ENCODE measurements at places on chromosomes 7 and 10. TPM values are rescaled to one million over a fixed set of nuclear protein-coding genes. Genes with fewer than 3 reads are reported as not detected.

DNA sequence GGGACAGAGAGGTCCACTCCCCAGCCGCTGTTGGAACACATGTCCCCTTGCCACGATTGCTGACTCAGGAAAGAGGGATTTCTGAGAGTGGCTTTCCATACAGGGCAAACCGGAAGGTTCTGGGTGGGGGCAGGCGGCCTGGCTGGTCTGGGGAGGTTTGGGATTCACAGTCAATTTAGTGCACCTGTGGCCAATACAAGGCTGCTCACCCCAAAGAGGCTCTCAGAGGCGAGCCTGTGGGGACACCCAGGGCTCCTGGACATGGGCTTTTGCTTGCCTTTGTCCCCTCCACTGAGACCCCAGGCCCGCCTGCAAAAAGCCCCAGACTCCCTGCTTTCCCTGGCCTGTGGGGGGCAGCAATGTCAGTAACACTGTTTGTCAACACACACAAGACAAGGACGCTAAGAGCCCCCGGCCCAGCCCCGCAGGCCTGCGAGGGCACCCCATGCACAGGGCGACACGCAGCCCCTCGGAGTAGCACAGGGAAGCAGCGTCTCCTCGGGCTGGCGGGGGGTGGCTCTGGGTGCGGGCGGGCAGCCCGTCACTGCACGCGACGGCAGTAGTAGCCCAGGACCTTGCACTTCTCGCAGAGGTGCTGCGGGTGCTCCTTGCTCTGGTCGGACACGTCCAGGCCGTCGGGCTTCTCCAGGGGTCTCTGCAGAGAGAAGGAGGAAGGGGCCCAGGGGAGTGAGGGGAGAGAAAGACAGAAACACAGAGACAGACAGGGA is 38.7 kb downstream of the PPIF start:
- no peaks in the 10 kb centered on the region for H3K4me1 ChIP-seq
- peak; percentile 41 for DNase-seq
- no peaks in the 10 kb centered on the region for H3K27me3 ChIP-seq
- H3K36me3 ChIP-seq: no peaks in the 10 kb centered on the region
- no peak overlapping the region for H3K27ac ChIP-seq

OR2A42 gene
- 0.50 TPM for polyA plus RNA-seq

GRCh38 chr10:103284170-103284569 is 7.2 kb downstream of the INA start:
- no peaks in the 10 kb centered on the region for H3K4me1 ChIP-seq
- no peaks in the 10 kb centered on the region for H3K36me3 ChIP-seq
- H3K27me3 ChIP-seq: no peaks in the 10 kb centered on the region
- no peak for DNase-seq

DNA sequence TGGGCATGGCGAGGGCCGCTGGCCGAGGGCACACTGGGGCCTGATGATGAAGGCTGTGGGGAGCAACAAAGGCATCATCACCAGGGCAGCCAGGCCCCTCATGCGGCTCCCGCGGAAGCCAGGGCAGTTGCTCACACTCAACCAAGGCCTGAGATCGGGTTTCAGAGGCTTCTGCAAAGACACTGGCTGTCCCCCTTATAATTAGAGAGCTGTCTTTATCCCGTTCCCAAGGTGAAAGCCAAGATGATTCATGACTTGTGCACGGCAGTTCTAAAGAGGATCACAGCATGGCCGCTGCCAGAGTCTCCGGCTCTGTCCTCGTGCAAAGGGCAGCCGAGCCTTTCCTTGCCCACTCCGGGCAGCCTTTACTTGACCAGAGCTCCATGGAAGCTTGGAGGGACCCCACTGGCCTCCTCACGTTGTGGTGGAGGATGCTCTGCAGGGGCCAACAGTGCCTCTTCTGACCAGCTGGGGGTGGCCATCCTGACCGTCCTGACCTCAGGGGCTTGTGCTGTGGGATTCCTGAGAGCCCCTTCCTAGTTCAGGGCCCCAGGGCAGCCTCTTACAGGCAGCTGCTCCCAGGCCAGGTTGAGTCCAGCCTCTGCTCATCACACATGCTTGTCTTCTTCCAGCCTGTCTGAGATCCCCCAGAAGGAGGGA is 82.3 kb downstream of the PRKAG2 start:
- H3K36me3 ChIP-seq: no peaks in the 10 kb centered on the region
- DNase-seq: peak; percentile 40
- H3K27ac ChIP-seq: no peak overlapping the region
- no peaks in the 10 kb centered on the region for H3K4me1 ChIP-seq
- no peak overlapping the region for H3K4me3 ChIP-seq

GRCh38 chr10:70704211-70704610 is 31.9 kb downstream of the ADAMTS14 start:
- no peak overlapping the region for H3K27ac ChIP-seq
- H3K27me3 ChIP-seq: no peaks in the 10 kb centered on the region
- no peak overlapping the region for H3K4me3 ChIP-seq
- no peaks in the 10 kb centered on the region for H3K4me1 ChIP-seq
- no peaks in the 10 kb centered on the region for H3K36me3 ChIP-seq

- no peaks in the 10 kb centered on the region for H3K4me1 ChIP-seq
- no peaks in the 10 kb centered on the region for H3K36me3 ChIP-seq
- peak; percentile 71 for DNase-seq
Observed at GRCh38 chr10:124296121-124296812, 122.5 kb downstream of the OAT start.

GRCh38 chr10:125103924-125104323 is 56.4 kb downstream of the CTBP2 start:
- H3K27me3 ChIP-seq: no peaks in the 10 kb centered on the region
- DNase-seq: no peak
- H3K27ac ChIP-seq: no peak overlapping the region
- no peaks in the 10 kb centered on the region for H3K36me3 ChIP-seq
- no peaks in the 10 kb centered on the region for H3K4me1 ChIP-seq
- H3K4me3 ChIP-seq: no peak overlapping the region

Data from aorta (tissue), 5 donors.